ENCODE measurements at places on chromosomes 5 and 9.

GRCh38 chr5:131109540-131110255, 55.4 kb downstream of the HINT1 start:
- peak; percentile 27 for DNase-seq

- no peak for DNase-seq
These were observed 101.2 kb upstream of the EFNA5 start for GRCh38 chr5:107771926-107772325.

- no peak for DNase-seq
These were observed 111.9 kb upstream of the EFNA5 start for GRCh38 chr5:107782561-107783169.

DNA sequence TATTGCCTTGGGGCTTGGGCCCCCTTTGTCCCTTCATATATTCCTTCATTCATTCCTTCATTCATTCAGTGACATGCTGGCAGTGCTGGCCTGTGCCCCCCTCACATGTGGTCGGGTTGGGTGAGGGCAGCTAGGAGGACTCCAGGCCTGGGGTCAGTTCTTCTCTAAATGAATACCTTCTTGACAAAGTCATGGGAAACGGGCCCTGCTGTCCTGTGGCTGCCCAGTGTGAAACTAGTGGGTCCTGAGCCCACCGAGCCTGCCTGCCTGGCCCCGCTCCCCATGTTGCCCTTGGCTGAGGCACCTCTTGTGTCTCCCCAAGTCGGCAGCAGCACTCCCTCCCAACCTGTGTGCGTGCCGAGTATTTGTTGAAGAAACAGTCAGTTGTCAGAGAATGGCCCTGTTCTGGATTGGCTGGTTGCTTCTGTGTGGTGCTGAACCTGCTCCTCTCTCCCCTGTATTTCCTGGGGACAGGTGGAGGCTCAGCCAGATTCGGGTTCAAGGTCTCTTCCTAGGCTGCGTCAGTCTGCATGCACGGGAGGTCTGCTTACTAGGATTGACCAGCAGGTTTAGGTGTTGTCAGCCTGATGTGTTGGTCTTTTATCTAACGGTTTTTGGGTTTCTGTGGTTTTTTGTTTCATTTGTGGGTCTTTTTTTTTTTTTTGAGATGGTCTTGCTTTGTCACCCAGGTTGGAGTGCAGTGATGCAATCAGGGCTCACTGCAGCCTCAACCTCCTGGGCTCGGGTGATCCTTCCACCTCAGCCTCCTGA, 3.0 kb upstream of the CEL start:
- DNase-seq = no peak

DNA sequence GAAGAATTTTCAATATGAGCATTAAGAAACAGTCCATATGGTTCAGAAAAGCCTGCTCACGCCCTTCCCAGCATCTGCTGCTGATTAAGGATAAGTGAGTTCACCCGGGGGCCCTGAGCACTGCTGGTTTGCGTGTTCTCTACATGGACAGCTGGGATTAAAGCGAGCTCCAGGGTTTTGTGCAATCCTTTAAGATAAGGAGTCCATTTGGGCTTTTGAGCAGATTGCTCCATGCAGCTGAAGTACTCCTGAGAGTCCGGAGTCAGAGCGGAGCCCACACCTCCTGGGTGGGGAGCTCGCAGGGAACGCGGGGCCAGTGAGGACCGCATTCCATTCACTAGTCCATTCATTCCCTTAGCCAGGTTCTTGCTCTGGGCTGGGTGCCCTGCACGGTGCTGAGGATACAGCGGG, 149.3 kb upstream of the COL5A1 start:
- DNase-seq = no peak

- no peak for DNase-seq
These were observed 53.6 kb downstream of the RASGEF1C start for GRCh38 chr5:180155365-180155926.

- no peak for DNase-seq
These were observed 3.6 kb upstream of the IL3 start for GRCh38 chr5:132056610-132057497.

DNA sequence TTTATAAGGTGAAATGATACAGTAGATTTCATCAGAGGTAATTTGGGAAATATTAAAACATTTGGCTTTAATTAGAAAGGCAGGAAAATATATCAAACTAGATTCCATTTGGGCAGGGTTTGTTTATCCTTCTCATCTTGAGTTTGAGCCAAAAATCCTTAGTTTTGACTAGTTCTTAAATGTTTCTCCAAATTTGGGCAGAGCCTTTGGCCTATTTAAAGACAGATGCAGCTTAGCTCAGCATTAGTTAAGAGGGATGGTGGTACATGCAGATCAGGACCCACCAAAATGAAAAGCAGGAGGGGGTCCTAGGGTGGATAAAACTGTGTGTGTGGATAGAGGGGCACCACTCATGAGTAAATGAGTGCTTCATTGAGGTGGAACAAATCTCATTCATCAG, 20.3 kb upstream of the ARRDC3 start:
- DNase-seq = no peak

- no peak for DNase-seq
These were observed 735.9 kb upstream of the NUDT12 start for GRCh38 chr5:104298518-104298917.

GRCh38 chr9:88551546-88552137, 16.7 kb downstream of the NXNL2 start:
- DNase-seq = peak; percentile 92

GRCh38 chr5:93591323-93591945, 8.4 kb downstream of the NR2F1 start:
- DNase-seq = no peak

- peak; percentile 69 for DNase-seq
These were observed 287.8 kb upstream of the RASA1 start for GRCh38 chr5:86979811-86980411.

- DNase-seq = peak; percentile 66
These were observed 11.6 kb upstream of the RETREG1 start for GRCh38 chr5:16628376-16628775.

GRCh38 chr9:119333507-119334229, 35.6 kb downstream of the BRINP1 start:
- peak; percentile 21 for DNase-seq

DNA sequence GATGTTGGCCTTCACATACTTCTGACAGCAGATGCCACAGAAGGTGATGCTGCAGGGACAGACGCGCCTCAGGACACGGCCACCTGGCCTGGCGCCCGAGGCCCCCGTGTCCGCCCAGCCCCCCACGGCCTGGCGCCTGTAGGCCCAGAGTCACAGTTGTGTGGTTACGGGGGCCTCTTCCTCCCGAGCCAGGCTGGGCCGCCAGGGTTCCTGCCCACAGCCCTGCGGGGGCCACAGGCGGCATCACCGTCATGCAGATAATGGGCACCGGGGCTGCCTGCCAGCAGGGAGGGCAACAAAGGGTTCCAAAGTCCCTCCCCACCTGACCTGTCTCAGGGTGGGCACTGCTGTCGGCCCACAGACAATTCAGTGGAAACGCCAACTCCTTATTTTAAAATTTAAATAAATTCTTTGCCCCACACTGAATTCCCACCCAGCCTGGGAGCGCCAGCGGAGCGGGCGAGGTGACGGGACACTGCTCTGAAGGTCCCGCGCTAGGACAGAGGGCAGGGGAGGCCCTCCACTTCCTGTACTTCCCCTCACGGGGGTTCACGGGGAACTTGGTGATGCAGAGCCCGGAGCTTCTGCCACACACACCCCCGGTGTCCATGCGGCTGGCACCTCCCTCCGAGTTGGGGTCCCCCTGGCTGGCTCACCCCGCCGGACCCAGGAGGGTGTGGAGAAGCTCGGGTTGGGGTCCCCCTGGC, 40.6 kb downstream of the EXOC3 start:
- DNase-seq = no peak

DNA sequence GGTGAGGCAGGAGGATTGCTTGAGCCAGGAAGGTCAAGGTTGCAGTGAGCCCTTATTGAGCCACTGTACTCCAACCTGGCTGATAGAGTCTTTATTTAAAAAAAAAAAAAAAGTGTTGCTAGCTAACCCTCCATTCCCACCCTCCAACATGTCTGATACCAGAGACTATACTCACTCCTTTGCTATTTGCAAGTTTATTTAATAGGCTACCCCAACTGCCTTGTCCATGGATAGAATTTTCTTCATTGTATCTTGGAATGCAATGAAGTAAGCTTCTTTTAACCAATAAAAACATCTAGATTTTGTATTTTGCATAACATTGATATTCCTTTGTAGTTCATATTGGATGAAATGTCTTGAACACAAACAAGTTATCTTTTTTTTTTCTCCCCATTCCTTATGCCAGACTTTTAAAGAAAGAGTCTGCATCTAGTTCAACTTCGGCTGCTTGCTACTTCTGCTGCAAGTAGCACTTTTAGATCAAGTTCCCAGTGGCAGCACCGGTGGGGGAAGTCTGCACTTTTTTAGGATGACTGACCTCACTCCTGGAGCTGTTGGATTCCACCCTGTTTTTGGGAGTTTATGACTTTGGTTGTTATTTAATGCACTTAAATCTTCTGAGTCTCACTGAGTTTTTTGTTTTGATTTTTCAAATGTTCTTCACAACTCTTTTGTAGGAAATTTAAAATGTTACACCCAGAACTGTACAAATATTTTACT, 112.5 kb downstream of the UHRF2 start:
- DNase-seq = no peak

DNA sequence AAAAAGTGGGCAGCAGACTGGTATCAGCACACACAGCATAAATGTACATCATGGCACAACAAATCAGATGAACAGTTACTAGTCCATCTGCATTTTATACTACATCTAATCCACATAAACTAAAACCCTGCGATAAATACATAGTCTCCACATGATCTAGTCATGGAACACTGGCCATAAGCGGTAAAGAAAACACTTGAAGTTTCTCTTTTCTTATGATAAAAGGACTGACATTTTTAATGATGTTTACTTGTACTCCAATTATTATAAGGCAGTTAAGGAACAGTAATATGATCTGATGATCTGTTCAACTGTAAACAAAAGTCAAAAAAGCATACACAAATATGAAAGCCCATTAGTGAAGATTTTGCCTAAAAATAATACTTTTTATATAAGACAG, 112.5 kb downstream of the MPDZ start:
- no peak for DNase-seq

DNA sequence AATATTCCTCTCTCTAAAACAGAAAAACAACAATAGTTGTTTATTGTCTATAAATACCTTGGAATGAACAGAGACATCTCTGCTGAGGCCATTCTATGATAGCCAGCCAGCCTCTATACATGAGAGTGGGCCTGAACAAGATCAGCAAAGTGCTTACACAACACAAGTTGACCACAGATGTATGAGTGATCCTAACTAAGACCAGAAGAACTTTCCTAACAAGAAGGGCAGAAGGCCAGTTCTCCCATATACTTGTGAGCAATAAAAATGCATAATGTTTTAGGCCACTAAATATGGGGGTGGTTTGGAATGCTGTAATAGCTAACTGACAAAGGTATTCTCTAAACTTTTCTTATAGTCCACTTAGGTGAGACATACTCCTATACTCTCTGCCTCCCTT, 345.7 kb downstream of the SPATA31D1 start:
- DNase-seq = no peak

- DNase-seq = no peak
These were observed 19.6 kb downstream of the CYFIP2 start for GRCh38 chr5:157285310-157286035.

DNA sequence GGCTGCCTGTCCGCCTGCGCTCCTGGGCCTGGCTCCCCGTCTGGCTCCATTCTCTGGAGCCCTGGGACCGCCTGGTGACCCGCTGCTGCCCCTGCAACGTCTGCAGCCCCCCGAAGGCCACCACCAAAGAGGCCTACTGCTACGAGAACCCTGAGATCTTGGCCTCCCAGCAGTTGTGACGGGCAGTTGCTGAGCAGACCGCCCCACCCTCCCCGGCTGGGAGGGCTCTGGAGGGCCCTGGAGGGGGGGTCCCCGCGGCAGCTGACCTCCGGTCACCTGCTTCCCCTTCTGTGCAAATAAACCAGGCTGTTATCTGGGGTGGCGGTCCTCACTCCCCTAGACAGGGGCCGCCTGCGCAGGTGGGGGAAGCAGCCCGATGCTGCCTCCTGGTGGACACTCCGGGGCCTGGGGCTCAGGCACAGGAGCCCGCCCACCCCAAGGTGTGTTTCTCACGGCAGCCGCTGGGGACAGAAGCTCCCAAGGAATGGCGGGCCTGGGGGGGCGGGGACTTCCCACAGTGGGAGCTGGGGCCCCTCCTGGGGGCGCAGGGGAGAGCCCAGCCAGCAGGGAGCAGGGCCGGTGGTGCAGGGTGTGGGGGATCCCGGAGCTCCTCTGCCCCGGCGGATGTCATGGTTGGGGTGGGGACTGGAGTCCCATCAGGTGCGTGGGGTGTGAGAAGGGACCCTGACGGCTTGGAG, 4.7 kb upstream of the TUBB4B start:
- DNase-seq = peak; percentile 83

DNA sequence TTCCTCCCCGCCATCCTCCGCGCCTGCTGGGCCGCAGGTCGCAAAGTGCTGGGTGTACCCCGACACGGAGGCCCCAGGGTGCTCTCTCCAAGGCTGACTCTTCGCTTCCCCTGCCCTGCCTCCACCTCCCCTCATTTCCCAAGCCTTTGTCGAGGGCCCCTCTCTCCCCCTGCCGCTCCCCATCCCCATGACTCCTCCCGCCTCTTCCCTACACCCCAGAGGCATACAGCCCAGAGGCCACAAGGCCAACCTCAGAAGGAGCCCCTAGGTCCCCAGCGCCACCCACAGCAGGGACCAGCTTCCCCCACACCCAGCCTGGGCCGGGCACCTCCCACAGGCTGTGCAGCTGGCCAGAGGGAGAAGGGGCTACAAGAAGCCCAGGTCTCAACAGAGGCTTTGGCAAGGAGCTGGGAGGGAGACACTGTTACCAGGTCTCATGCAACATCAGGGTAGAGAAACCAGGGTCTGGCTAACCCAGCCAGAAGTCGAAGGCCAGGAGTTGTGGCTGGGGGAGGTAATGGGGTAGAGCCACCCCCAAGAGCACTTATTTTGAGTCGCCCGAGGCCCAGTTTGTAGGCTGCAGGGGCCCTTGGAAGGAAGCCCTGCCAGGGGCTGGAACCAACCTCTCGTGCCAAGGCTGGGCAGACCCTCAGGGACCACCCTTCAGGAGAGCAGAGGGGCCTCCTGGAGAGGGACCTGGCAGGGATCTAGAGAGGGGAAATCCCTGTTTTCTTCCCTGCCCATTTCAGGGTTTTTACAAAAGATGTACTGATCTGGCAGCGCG, 24.5 kb upstream of the SARDH start:
- DNase-seq = no peak

GRCh38 chr5:23268136-23268535, 239.3 kb upstream of the PRDM9 start:
- DNase-seq = no peak

DNA sequence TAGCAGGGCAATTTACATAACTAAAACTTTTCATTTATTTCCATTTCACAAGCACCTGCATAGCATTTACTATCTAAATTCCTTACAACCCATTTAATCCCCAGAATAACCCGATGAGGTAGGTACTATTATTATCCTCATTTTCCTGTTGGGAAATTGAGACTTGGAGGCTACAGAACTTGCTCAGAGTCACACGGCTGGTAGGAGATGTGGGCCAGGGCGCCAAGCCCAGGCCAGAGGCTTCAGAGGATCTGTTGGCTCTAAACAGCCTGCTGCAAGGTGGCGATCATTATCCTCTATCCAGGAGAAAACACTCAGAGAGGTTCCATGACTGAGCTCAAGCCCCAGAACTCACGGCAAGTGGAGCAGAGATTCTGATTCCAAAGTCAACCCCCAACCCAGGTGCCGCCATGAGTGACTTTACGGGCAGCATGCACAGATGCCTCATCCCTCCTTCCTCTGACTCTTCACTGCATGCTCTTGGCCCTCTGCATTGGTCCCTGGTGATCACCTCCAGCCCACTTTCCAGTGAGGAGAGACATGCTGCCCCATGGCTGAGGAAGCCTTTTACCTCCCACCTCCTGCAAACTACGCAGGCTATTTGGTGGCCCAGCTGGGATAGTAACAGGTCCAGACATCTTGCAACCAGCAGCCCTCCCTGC, 168.4 kb upstream of the FSTL4 start:
- no peak for DNase-seq

All from mesendoderm (in vitro differentiated cells).